ENCODE measurements at places on chromosomes 2 and 18.

GRCh38 chr2:217360781-217361482 is 501.1 kb upstream of the TNP1 start:
- DNase-seq: no peak

- no peak for DNase-seq
Measured at GRCh38 chr2:24984912-24985311, 13.2 kb upstream of the DNAJC27 start.

DNA sequence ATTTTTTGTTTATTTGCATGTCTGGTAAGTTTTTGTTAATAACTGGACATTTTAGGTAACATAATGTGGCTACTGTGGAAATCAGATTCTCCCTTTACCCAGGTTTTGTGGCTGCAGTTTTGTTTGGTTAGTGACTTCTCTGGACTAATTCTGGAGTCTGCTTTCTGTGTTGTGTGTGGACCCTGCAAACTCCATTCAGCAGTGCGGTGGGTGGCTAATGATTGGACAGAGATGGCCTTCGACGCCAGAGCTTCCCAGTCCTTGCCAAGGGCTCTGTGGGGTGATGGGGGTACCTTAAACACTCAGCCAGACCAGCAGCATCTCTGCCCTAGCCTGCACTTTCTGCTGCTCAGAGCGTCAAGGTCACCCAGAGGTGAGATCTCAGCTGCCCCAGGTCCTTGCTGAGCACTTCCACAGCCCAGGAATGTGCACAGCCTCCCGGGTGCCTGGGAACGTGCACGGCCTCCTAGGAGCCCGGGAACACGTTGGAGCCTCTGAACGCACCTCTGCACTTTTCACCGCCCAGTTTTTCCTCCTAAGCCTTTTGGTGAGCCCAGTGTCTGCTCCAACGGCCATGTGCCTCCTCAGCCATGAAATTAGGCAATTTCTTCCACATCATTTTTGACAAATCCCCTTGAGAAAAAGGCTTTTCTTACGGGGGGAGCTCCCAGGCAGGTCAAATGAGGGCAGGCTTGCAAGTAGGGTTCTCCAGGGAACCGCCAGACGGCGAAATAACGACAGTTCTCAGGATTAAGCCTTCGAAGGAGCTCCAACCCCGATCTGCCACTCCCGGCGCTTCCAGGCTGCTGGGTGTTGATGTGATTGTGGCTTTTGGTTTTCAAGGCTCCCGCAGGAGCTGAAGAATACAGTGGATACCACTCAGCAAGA is 35.2 kb upstream of the KLF11 start:
- no peak for DNase-seq

GRCh38 chr2:4937550-4937949 is 754.6 kb upstream of the SOX11 start:
- no peak for DNase-seq

- DNase-seq: no peak
Measured at GRCh38 chr18:50982802-50983179, 15.0 kb downstream of the ELAC1 start.

DNA sequence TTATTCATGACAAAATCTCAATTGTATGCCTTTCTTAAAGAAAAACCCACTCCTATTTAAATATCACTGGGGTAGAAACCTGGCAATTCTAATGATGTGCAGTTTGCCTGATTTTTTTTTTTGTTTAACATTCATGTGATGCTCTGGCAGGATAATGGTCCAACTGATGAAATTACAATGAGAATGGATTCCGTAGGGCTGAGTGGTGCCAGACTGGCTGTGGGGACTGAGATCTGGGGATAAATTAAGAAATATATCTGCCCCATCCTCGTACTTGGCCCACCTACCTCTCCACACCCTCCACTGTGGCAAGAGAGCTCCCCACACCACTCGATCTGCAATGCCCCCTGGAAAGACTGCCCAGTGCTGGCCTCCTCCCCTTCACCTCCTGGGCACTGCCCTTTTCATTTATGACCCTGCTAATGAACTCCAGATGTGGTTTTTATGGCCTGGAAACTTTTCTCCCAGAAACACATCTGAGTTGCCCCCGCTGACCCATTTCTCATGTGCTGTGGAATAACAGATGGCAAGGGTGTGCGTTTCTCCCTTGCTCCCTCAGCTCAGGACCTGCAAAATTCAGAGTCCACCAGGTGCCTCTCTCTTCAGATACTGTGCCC is 33.0 kb upstream of the RPL37A start:
- DNase-seq: no peak

DNA sequence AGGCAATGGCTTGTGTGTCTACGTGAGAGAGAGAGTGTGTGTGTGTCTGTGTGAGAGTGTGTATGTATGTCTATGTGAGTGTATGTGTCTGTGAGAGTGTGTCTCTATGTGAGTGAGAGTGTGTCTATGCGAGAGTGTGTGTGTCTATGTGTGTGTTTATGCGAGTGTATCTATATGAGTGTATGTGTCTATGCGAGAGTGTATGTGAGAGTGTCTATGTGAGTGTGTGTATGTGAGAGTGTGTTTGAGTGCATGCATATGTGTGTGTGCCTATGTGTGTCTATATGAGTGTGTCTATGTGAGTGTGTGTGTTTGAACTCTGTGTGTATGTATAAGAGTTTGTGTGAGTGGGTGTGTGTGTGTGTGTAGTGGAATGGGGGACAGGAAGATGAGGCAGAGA is 9.8 kb upstream of the GNLY start:
- no peak for DNase-seq

GRCh38 chr2:160270571-160271113 is 70.6 kb upstream of the ITGB6 start:
- DNase-seq: no peak

- DNase-seq: no peak
Measured at GRCh38 chr2:10527585-10527984, 79.5 kb upstream of the ODC1 start.

- no peak for DNase-seq
Measured at GRCh38 chr2:8030573-8031303, 651.1 kb upstream of the ID2 start.

GRCh38 chr2:226797289-226797988 is 2.2 kb downstream of the IRS1 start:
- DNase-seq: no peak

DNA sequence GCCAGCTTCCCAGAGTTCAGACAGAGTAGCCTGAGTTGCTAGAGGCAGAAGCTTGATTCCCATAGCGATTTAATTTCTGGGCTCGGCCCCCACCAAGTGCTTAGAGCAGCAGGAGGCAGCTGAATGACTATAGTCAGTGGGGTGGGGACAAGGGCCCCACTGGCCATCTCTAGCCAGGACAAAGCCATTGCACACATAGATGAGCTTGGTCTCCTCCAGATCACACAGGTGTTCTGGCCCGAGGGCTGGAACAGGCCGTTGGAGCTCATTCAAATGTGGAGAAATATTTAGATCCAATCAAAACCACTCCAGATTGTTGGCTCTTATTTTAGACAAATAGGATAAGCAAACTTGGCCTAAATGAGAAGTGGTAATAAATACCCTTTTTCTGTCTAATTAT is 287.3 kb upstream of the NCKAP5 start:
- DNase-seq: no peak

DNA sequence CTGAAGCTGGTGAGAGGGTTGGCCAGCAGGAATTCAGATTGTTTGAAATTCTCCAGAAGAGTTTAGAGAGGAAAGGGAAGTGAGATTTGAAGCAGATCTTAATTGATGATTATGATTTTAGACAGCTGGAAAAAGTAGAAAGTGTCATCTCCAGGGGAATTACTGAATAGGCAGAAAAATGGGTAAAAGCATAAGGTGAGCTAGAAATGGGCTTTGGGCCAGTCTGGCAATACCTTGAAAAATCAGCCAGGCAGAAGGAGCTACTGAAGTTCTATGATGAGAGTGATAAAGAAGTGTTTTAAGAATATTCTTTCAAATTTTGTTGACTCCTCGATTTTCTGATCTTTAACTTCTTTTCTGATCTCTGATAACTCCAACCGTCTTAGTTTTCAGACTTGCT is 172.9 kb upstream of the CCDC150 start:
- DNase-seq: no peak

- no peak for DNase-seq
Measured at GRCh38 chr18:30675493-30675892, 367.0 kb downstream of the DSC3 start.

DNA sequence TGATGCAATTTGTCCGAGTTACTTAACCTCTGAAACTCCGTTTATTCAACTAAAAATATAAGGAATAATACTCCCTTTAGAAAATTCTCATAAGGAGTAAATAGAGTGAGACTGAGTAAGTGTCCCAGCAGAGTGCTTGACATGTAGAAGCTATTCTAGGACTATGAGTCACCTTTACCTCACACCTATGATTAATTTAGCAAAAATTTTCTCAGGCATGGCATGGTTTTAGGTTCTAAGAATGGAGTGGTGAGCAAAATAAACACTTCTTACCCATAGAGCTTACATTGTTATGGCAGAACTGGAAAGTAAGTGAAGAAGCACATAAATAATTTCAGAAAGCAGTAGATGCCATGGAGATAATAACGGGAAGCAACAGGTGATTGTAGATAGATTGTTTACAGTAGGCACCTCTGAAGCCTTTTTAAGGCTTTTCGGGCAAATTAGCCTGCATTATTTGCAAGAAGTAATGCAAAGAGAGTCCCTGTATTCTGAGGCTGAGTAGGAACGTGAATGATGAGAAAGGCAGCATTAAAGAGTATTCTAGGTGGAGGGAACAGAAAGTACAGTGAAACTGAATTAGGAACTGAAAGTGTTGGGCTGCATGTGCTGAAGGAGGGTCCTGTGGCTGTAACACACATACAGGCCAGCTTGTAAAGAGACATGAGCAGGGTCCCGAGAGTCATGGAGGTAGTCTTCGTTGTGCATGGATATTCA is 209.2 kb downstream of the ZNF407 start:
- DNase-seq: peak; percentile 78

- no peak for DNase-seq
Measured at GRCh38 chr18:50721451-50722120, 98.2 kb downstream of the MRO start.

GRCh38 chr2:3457524-3458395 is 61.6 kb downstream of the ADI1 start:
- no peak for DNase-seq

DNA sequence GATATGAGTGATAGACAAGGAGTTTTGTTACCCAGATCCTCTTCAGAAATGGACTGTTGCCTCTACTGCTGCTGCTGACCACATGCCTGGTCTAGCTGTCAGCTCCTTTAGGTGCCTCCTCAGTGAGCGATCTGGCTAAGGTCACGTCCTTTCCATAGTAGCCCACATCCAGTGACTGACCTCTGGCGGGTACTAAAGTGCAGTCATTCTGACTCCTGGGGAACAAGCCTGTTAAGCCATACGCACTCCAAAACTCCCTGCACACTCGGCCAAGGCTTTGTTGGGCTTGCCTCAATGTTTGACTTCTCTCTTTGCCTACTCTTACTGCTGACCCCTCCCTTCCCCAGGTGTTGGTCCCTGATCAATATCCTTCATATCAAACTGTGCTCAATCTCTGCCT is 685.2 kb downstream of the IRS1 start:
- no peak for DNase-seq

GRCh38 chr2:126971481-126972278 is 73.0 kb downstream of the TEX51 start:
- no peak for DNase-seq
